ENCODE measurements at places on chromosomes 16 and 17.

DNA sequence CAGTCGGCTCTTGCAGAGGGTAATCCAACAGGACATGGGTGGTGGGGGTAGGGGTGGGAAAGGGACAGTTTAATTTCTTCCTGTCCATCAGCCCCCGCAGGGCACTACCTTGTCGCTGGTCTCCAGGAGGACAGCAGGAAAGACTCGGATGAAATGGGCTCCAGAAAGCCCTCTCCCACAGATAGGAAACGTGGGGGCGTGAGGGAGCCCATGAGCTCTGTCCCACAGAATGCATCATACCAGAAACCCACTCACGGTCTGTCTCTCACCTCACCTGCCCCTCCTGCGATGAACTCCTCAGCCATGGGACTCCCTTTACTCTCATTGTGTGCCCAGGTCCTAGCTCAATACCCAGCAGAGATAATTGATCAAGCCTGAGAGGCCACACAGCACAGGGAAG, 240.1 kb downstream of the GSG1L start:
- DNase-seq = no peak

- no peak for DNase-seq
These were observed 20.1 kb downstream of the RAB11FIP3 start for GRCh38 chr16:445566-445965.

- no peak for DNase-seq
These were observed 85.3 kb downstream of the OR1D5 start for GRCh38 chr17:2978116-2978515.

- DNase-seq = peak; percentile 38
These were observed at the start of gene SYNGR3 for GRCh38 chr16:1989209-1990100. Gene SYNGR3, plus strand, starts transcription at chr16:1989970. Its CDS starts 133 bp downstream, at chr16:1990103.

DNA sequence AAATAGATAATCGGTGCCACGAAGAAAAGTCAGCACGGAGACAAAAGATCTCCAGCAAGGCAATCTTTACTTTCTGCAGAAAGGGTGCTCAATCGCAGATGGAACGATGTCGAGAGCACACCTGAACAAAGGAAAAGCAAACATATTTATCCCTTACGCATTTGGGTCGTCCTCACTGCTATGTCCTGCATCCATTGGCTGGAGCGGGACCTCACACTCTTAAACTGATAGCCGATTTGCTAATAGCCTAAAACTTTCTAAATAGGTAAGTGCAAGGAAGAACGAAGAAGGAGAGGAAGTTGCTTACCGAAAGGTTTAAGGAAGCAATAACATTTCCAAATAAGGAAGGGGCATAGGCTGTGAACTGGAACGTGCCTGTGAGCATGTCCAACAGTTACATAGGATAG, 1.2 kb upstream of the AKAP10 start:
- no peak for DNase-seq

GRCh38 chr16:13797718-13798117, 122.2 kb upstream of the ERCC4 start:
- DNase-seq = no peak

DNA sequence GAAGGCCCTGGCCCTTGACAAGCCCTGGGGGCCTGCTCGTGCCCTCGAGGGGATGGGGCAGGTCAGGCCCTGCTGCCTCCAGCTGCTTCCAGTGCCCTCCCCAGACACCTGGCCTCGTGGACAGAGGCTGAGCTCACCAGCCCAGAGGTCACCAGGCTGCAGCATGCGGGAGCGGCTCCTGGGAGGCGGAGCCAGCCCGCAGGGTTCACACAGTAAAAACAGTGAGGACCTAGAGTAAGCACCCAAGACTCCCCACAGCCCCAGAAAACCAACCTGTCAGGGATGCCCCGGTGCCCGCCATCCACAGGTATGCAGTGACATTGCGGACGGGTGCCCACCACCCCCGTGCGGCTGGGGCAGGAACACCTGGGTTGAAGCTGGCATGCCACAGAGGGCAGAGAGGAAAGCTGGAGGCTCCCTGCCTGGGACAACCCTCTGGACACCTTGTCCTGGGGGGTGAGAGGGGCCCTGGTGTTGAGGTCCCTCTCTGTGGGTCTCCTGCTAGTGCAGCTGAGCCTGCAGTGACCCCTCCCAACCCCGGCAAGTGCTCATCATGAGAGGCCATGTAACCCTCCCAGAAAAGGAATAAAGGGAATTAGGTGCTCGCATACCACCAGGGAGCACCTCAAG, 62.1 kb downstream of the LMF1 start:
- DNase-seq = no peak

- DNase-seq = no peak
These were observed 325.5 kb downstream of the C16orf95 start for GRCh38 chr16:86991679-86992078.

- no peak for DNase-seq
These were observed 17.2 kb upstream of the CACNG4 start for GRCh38 chr17:66947311-66947710.

DNA sequence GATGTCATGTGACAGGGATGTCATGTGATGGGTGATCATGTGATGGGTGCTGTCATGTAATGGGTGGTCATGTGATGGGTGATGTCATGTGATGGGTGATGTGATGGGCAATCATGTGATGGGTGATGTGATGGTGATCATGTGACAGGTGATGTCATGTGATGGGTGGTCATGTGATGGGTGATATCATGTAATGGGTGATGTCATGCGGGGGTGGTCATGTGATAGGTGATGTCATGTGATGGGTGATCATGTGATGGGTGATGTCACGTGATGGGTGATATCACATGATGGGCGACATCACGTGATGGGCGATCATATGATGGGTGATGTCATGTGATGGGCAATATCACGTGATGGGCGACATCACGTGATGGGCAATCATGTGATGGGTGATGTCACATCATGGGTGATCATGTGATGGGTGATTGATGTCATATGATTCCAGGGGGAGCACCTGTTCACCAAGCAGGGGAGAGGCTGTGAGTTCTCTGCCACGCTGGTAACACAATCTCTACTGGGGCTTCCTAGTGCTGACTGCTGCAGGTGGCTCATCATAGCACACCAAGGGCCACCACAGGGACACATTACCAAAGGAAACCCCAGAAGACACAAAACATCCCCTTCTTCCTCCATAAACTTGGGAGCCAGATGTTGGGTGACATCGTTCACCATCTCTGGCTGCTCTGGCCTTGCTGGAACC, 16.5 kb downstream of the CD300LB start:
- DNase-seq = no peak

- no peak for DNase-seq
These were observed 78.8 kb upstream of the FOXF1 start for GRCh38 chr16:86431540-86431939.

GRCh38 chr17:80270104-80270503, 9.5 kb downstream of the RNF213 start:
- DNase-seq = no peak

DNA sequence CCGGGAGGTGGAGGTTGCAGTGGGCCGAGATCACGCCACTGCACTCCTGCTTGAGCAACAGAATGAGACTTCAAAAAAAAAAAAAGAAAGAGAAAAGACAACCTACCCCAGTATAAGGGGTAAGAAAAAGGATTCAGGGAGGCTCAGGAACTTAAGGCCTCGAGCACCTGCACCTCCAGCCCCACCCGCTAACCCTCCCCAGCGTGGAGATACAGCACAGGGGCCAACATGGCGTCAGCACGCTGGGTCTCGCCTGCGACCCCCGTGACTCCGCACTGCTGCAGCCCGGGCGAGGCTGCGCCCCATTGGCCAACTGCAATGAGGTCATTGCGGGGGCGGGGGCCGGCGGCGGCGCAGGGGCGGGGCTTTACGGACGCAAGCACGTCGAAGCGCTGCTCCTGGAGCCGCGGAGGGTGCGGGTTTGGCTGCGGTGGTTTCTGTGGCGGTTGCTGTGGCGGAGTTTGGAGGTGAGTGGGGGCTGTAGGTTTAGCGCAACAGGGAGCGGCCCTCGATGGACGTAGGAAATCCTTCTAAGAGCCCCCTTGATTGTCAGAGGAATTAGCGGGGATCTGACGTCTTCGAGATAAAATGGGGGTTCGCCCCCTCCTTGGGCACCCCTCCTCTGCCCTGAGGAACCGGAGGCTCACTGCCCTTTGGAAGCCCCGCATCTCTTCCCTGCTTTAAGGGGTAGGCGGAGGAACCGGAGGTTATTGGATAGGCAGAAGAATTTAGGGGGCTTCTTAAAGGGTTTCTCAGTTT, at the start of gene ATP6V0A1:
Gene ATP6V0A1 (plus strand): TSS at position 382 of the 759 bp plus-strand sequence. CDS start 2,017 bp downstream, outside the sequence.
- peak; percentile 88 for DNase-seq

DNA sequence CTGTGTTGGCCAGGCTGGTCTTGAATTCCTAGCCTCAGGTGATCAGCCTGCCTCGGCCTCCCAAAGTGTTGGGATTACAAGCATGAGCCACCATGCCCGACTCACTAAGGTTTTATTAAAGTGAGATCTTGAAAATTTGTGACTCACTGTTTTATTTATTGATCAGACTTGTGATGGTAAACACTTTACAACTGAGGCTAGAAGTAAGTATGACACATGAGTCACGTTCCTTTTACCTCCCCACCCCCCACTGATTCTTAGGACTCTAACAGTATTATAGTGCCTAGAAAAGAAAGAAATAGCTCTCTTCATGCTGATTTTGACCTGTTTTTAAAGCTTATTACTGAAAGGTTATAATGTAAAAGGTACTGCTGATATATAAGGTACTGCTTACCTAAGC, 160.6 kb downstream of the TANC2 start:
- DNase-seq = no peak

DNA sequence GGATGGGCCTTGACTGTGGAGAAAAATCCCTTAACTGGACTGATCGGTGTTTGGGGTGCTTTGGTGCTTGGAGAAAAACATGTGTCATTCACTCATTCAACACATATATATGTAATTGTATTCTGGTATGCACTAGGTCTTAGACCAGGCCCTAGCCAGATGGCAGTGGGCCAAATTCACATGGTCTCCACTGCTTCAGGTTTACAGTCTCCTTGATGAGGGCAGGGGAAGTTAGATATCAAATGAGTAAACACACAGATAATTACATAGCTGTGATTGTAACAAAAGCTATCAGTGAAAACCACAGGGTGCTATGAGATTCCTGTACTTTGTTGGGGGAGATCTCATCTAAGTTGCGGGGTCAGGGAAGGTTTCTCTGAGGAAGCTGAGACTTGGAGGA, 78.8 kb downstream of the WWP2 start:
- no peak for DNase-seq

- no peak for DNase-seq
These were observed 8.5 kb downstream of the ST6GALNAC1 start for GRCh38 chr17:76635039-76635438.

DNA sequence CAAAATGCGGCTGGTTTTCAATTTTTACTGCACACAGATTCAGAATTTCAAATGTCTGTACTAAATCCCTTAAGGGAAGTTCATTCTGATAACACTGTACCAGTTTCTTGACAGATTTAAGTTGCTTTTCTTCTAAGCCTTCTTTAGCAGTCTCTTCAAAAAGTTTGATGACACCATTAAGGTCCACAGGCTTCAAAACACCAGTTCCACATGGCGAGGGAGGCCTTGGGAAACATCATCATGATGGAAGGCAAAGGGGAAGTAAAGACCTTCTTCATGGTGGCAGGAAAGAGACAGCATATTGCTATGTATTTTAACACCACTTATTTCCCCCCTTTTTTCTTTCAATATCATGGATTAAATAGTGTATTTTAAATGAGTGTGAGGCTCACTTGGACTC, 24.5 kb downstream of the NLRC5 start:
- DNase-seq = no peak

GRCh38 chr17:9472094-9472493, 103.5 kb downstream of the STX8 start:
- no peak for DNase-seq
